ENCODE measurements at places on chromosomes 1 and 21.

DNA sequence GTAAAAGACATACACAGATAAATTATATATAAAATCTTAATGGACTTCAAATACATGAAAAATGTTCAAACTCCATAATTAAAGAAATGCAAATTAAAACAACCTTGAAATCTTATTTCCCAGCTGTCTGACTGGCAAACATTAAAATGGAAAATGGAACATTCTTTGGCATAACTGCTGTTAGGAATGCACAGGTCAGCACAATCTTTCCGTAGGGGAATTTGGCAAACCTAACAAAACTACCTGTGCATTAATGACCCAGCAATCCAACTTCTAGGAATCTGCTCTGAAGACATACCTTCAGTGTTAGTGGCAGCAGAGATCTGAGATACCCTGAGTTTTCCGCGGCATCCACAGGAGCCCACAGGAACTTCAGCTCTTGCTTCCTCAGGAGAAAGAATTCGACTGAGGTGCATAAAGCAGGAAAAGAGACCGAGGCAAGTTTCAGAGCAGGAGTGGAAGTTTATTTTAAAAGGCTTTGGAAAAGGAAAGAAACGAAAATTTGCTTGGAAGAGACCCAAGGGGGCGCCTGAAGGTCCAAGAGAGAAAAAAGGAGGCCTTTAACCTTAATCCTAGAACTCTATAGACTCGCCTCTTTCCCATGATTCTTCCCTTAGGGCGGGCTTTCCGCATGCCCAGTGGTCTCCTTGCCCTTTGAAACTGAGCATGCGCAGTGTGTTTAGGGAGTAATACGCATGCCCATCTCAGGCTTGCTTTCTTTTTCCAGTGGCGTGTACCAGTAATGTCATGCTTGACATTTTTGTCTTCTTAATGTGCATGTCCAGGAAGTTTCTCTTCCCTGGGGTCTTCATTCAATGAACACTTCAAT, 24.8 kb downstream of the LYPD8 start:
- DNase-seq = peak; percentile 100

GRCh38 chr1:91501523-91501851, 836 bp downstream of the CDC7 start:
- peak; percentile 10 for DNase-seq

DNA sequence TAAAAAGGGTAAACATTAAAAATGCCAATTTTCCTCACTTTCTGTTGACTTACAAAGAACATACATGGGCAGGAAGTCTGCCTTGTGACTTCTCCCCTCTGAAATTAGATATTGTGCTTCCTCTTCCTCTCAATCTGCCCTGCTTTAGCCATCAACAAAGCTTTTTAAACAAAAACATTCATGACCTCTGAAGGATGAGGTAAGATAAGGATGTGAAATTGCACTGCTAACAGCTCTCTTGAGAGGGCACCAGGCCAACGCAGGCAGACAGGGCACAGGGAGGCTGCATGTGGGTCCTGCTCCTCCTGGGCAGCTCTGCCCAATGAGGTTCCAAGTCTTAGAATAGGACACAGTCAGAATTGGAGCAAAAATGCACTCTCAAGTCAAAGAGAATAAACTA, 62.1 kb downstream of the DEGS1 start:
- DNase-seq = peak; percentile 42

GRCh38 chr1:151553659-151554058, 13.6 kb downstream of the TUFT1 start:
- no peak for DNase-seq

GRCh38 chr1:11740258-11741192, 4.6 kb downstream of the AGTRAP start:
- no peak for DNase-seq

DNA sequence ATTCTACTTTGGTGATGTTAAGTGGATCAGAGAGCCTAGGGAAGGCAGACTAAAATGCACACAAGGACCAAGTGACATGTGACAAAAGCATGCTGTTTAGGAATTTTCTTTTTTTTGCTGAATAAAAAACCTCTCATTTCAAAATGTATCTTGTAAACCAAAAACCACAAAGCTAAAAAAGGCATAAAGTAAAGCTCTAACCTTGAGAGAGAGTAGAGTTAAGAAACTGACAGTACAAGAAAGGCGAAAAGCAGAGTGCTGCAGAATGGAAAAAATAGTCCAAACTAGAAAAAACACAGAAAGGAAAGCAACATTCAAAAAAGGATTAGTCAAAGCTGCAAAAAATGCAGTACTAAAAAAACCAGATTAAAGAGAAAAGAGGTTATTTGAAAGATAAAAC, 76.5 kb downstream of the EPS15 start:
- DNase-seq = no peak

- no peak for DNase-seq
These were observed 12.6 kb downstream of the C1orf115 start for GRCh38 chr1:220702733-220703270.

DNA sequence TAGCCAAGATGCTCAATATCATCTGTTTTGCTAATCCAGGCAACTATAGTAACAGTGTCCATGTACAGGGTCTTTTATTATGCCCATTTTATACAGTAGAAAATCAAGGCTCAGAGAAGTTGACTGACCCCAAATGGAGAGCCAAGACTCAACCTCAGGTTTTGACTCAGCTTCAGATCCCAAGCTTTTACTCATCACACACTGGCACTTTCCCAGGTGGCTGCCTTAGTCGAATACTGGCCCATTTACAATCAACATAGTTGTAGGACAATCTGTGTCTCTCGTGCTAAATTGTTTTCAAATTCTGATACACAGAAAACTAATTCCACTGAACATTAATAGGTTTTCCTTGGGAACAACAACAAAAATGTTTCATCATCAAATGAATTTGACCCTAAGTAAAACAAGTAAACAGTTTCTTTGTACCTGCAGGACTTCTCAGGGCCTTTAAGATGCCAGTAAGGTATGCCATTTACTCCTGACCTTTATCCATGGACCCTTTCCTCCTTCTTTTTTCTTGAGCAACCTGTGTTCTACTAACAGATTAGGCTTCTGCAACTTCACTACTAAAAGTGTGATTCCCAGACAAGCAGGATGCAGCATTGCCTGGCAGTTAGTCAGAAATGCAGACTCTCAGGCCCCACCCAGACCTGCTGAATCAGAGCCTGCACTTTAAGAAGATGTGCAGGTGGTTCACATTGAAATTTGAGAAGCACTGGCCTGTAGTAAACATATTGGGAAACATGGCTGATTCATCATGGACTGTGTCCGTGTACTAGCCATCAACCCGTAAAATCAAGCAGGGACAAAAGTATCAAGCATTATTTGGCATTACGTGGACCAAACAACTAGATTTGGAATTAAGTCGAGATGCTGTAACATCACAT, 128.8 kb downstream of the RRAGC start:
- no peak for DNase-seq

DNA sequence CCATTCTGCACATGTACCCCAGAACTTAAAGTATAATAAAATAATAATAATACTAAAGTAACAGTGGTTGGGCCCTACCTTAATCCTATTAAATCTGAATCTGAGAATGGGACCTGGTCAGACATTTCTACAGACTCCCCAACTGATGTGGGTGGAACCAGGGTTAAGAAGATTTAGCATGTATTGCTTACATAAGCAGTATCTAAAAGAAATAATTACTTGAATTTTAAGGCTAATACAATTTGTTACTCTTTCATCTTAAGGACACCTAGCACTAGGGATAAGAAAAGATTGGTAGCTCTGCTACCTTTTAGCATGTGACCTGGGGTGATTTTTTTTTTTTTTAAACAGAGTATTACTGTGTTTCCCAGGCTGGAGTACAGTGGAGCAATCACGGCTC, 79.4 kb downstream of the IVNS1ABP start:
- DNase-seq = no peak

GRCh38 chr1:167520711-167521206, 2.4 kb upstream of the CD247 start:
- DNase-seq = no peak

- DNase-seq = peak; percentile 72
These were observed 154.2 kb downstream of the EIF4G3 start for GRCh38 chr1:21022279-21023040.

DNA sequence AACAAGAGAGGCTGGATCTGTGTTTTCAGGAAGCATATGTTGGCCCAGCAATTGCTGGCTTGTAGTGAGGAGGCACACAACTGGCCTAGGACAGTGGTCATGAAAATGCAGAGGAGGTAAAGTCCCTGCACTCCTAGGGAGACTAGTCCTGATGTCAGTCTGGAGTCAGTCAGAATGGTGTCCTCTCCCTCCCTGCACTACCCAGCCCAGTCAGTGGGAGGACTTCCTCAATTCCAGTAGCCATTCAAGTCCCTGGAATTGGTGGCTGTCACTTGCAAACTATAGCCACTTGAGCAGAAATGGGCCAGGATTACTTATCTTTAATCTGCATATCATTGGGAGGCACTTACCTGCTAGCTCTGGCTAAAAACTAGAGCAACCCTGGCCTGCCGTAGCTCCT, 18.6 kb downstream of the NDUFS5 start:
- DNase-seq = no peak

- no peak for DNase-seq
These were observed 159.3 kb downstream of the TSEN15 start for GRCh38 chr1:184210862-184211261.

DNA sequence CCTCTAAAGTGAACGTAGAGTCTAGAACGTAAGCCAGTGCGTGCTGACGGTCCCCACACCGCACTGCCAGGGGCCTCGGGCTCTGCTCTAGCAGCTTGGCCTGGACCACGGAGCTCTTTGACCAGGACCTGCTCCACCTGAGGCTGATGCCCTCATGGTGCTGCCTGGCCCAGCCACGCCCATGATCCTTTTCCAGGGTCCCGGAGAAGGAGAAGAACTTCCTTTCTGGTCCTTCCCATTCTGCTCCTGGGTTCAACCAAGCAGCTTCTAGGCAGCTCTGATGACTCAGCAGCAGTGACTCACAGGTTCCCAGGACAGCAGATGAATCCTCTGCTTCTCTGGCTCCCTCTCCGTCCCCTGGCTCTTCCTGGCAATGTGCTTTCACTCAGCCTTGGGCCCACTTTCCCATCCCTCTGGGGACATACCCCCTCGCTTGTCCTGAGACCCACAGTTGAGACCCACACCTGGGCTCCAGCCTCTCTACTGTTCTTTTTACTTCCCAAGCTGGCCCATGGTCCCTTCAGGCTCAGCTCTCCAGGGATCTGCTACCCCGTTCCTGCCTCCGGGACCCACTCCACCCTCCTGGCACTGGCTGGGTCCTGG, 246.3 kb upstream of the RAB4A start:
- DNase-seq = peak; percentile 88

GRCh38 chr1:223226271-223226670, 83.2 kb upstream of the TLR5 start:
- no peak for DNase-seq

DNA sequence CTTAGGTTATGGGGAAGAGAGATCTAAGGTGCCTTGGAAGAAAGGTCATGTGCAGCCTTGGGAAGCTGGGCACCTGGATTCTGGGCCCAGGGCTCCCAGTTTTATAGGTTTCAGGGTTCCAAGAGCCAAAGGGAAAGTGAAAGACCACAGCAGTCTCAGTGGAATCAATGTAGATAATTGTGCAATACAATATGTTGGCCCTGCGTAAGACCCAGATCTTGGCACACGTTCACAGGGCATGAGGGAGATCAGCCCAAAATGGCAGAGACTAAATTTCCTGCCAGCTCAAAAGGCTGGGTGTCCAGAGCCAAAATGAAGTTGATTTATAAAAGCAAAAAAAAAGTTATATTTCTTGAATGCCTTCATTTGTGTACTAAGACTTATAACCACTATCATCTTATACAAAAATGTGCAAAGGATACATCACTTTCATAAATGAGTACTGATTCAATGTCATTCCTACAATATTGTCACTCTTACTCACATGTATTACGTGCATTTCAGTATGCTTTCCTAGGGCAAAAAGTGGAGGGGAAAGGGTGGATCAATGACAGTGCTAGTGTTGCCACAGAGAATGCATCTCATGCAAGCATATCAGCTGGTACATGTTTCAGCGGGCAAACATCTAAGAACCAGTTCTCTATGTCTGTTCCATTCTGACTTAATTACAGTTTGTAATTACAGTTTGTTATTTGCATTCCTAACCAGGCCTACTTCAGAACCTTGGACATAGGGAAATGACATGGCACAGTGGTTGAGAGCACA, 22.5 kb upstream of the NPL start:
- no peak for DNase-seq

GRCh38 chr1:156811168-156811567, 5.5 kb downstream of the SH2D2A start:
- DNase-seq = no peak

DNA sequence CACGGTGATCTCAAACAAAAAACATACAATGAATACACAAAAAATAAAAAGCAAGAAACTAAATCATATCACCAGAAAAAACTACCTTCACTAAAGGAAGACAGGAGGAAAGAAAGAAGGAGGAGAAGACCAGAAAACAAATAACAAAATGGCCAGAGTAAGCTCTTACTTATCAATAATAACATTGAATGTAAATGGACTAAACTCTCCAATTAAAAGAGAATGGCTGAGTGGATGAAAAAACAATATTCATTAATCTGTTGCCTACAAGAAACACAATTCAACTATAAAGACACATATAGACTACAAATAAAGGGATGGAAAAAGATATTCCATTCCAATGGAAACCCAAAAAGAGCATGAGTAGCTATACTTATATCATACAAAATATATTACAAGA, 27.2 kb downstream of the LRIF1 start:
- DNase-seq = no peak

- DNase-seq = no peak
These were observed 166.5 kb upstream of the CD34 start for GRCh38 chr1:208077232-208078075.

DNA sequence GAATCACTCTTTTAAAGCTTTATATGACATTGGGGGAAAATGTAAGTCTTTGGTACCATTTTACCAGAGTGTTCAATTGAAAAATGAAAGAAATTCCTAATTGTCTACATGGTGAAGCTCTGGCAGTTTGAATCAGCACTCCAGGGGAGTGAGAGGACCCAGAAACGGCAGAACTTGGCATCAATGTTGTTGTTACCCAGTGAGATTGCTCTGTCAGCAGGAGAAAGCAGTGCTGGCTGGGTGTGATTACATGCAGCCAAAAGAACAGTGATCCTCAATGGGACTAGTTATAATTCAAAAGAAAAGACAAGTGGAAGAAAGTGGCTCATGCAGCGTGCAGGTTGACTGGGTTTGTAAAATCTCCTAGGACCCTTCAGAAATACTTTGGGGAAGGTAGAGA, 206.4 kb downstream of the PTPRC start:
- DNase-seq = no peak

DNA sequence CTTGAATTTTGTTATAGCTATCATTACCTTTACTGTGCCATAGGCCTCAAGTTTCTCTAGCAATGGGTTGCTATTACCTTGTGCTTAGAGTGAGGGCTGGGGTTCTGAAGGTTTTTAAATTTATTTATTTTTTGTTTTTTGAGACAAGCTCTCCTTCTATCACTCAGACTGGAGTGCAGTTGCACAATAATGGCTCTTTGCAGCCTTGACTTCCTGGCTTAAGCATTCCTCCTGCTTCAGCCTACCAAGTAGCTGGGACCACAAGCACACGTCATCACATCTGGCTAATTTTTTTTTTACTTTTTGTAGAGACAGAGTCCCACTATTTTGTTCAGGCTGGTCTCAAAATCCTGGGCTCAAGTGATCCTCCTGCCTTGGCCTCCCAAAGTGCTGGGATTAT, 41.5 kb downstream of the SNX27 start:
- no peak for DNase-seq

GRCh38 chr1:223621312-223621734, 44.2 kb downstream of the CAPN8 start:
- DNase-seq = no peak
